ENCODE measurements at places on chromosomes 12 and 14. TPM values are rescaled to one million over a fixed set of nuclear protein-coding genes. Genes with fewer than 3 reads are reported as not detected.

The SYNDIG1L gene
- total RNA-seq = not detected

The DNAH10 gene
- total RNA-seq = not detected

The FGF23 gene
- total RNA-seq = not detected

The ACACB gene
- 140 TPM for total RNA-seq

The PPP1R1A gene
- 28.7 TPM for total RNA-seq

The PRH2 gene
- not detected for total RNA-seq

The TRIAP1 gene
- 12.1 TPM for total RNA-seq

The FGF6 gene
- not detected for total RNA-seq

The GLIPR1L1 gene
- total RNA-seq = not detected

Measured in ascending aorta (tissue), 2 donors.